ENCODE measurements at places on chromosomes 1 and 21. TPM values are rescaled to one million over a fixed set of nuclear protein-coding genes. Genes with fewer than 3 reads are reported as not detected.

Gene TBCE
- 10.9 TPM for total RNA-seq

Gene CDA
- 4.4 TPM for total RNA-seq

Gene CA6
- total RNA-seq: not detected

Gene SHISAL2A
- total RNA-seq: not detected

Gene S100A7A
- total RNA-seq: not detected

Measured in dermis microvascular lymphatic vessel endothelial cell (primary cell).